ENCODE measurements at places on chromosomes 13 and 19.

DNA sequence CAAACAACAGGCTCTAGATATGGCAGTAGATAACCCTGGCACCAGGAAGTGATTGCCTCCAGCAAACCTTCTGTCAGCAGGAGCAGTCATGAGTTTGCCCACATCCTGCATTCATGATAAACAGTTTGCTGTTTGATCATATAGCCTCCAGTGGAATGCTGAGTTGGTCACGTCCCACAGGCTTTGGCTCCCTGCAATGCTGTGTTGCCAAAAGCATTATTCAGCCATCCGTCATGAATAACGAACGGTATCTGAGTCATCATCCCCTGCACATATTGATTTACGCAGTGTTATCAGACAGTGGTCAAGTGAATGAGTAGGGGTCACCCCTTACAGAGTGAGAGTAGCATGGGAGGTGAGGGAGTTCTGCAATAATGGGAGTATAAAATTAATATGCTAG lies 21.9 kb upstream of the ZNF432 start:
- DNase-seq: no peak

- DNase-seq: no peak
Measured at GRCh38 chr19:39738814-39739213, 985 bp upstream of the CLC start.

DNA sequence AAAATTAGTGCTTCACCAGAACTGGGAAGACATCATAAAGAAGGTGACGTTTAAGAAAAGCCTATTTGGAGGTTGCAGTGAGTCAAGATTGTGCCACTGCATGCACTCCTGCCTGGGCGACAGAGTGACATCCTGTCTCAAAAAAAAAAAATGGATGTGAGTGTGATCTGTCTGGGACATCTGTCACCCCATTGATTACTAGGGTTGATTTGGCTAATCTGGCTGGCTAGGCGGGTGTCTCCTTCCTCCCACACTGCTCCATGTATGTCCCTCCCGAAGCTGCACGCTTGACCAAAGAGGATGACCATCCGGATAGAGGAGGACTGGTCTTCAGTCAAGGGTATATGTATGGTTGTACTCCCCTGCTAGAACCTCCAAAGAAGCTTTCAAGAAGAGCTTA lies 2.6 kb downstream of the GTF2F2 start:
- no peak for DNase-seq

- DNase-seq: no peak
Measured at GRCh38 chr19:41882568-41883462, at the start of gene ARHGEF1. TSS of gene ARHGEF1 (plus strand) at chr19:41883184. CDS start at chr19:41888083, 4,899 bp downstream.

DNA sequence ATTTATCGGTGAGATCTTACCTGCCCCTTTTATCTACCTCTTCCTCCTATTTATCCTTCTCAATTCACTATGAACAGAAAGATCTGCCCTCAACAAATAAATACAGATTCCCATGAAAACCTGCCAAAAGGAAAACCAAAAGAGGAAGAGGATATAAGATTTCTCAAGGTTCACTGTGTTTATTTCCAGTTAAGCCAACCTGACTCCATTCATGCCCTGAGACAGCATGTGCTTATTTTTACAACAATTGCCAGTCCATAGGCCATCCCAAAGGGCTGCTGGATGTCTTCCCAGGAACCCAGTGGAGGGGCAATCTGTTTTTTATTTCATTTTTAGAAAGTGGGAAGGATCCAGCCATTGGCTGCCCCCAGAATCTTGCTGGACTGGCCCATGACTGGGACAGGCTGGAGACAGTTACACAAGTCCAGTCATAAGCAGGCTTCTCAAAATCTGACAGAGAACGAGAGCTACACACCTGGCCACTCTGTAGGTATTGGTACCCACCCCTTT lies 209.1 kb downstream of the IRS2 start:
- no peak for DNase-seq

GRCh38 chr13:51541037-51541436 lies 43.2 kb upstream of the WDFY2 start:
- no peak for DNase-seq

DNA sequence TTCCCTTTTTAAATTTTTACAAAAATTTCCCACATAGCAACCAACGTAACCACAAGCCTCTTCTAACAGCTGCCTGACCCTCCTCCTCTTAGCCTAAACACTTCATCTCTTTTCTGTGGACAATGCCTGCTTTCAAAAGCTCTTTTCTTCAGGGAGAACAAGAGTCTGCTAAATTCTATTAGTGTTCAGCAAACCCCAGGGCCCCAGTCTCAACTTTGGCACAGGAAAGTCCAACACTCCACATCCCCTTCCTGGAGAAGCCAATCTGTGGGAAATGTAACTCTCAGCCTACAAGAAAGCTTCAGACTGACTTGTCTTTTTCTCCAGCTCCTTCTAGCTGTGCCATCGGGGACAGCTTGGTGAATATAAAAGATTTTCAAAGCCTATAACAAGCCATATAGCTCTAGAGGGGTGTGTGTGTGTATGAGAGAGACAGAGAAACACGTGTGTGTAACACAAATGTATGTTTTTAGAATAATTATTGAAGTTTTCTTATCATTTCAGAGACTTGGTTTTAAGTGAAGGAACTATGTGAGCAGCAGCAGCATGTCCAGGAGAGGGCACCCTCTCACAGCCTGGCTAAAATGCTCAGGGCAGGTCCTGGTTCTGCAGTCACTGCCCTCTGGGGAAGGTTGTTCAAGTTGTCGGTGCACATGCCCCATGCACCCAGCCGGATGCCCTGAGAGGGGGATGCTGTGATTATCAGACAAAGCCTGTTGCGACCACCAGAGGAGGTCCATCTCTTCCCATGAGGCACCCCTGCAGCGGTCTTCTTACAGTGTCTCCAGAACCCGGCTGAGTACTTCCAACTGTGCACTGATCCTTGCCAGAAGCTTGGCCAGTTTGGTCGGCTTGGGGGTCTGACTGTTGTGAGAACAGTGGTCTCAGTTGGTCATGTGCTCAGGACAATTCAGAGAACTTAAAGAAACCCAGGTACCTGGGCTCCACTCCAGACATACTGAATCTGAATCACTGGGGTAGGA lies 34.4 kb downstream of the CCDC70 start:
- no peak for DNase-seq

- DNase-seq: no peak
Measured at GRCh38 chr13:111957913-111958450, 109.0 kb upstream of the SOX1 start.

DNA sequence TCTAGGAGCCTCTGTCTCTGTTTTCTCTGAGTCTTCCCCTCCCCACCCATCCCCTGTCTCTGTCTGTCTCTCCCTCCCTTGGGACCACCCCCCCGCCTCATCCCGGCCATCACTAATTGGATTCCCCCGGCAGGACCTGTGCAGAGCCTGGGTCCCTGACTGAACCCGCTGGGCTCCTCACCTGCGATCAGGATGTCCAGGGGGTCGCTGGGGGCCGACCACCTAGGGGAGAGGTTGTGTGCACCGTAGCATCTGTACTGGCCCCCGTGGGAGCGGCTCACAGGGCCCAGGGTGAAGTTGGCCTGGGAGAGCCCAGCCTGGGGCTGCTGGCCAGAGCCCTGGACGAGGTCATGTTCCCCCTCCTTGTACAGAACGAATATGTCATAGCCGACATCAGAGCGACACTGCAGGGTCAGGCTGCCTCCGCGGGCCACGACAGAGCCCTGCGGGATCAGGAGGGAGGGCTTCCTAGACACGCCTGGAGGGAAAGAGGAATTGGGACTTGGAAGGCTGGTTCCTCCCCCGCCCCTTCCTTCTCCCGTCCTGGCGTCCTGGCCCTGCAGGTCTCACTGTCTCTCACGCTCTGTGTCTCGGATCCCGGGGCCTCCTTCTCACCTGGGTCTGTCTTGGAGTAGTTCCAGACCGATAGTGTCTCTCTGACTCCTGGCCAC lies 1.8 kb downstream of the LILRB5 start:
- DNase-seq: no peak

- no peak for DNase-seq
Measured at GRCh38 chr19:3518659-3519058, 12.5 kb downstream of the FZR1 start.

DNA sequence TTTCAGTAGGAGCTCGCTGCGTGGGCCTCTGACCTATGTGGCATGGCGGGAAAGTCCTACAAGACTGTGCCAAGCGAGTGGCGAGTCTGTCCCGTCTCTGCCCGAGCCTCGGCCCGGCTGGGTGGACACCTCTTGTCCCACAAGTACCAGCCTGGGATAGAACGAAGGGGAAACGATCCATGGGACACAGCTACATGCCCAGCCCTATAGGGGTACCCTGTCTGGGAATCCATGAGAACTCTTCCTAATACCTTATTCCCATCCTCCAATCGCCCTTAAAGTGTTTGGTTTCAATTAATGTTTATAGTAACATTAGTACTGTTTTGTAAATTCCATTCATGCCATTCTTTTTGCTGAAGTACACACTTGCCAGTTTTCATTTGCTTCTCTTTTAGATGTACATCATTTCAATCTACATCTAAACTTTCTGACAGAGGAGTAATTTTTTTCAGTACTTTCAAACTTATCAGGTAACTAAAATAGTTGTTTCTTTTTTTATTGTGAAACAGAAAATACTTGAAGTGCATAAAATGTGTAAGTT lies 667 bp upstream of the ZNF790 start:
- no peak for DNase-seq

- DNase-seq: no peak
Measured at GRCh38 chr13:73190477-73190876, 131.7 kb downstream of the KLF5 start.

- no peak for DNase-seq
Measured at GRCh38 chr19:18417250-18418028, 1.8 kb upstream of the SSBP4 start.

DNA sequence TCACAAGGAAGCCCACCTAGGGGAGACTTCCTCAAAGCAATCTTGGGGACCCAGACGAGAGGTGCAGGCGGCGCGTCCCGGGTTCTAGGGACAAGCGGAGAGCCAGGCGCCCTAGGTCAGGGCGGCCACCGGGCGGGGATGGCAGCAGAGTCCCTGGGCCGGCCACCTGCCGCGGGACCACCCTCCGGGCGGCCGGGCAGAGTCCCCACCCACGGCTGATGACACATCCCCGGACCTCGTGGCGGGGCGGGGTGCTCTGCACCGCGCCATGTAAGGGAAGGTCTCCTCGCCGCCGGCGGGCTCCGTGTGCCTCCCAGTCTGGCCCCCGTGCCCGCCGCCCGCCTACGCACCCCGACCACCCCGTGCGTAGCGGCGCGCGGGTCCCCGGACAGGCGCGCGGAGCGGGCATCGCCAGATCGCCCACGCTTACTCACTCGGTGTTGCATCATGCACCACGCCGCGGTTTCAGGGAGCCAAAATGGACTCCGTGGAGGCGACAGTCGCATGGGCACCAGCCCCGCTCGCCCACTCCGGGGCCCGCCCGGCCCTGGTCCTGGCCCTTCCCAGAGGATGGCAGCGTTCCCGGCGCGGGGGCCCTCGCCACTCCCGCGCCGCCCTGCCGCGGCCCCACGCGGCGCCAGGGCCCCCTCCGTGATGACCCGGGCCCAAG lies 643 bp downstream of the SLC7A1 start:
- DNase-seq: no peak

DNA sequence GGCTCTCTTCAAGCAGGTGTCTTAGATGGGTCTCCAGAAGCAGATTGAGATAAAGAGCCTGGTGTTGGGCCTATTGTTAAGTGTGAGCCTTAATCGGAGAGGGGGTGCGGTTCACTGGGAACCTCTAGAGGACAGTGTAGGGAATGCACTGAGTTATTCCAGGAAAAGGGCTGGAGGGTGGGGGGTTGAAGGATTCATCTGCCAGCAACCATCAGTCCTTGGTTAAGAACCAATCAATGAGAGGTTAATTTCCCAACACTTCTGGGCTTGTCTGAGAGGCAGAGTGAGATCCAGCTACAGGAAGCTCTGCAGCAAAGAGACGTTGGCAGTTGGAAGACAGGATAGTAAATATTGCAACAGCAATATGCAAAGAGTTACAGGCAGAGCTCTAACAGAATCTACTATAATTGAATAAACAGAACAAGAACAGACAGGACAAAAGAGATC lies 28.7 kb downstream of the CYP4F2 start:
- no peak for DNase-seq

GRCh38 chr13:81987159-81987558 lies 1646.2 kb upstream of the SPRY2 start:
- no peak for DNase-seq

- no peak for DNase-seq
Measured at GRCh38 chr13:39559847-39560246, 43.1 kb downstream of the LHFPL6 start.

Measured in NCI-H1694 (cell line).